Right hindlimb (tissue), 1 donor: ENCODE measurements at places on chromosomes 11 and 22.

DNA sequence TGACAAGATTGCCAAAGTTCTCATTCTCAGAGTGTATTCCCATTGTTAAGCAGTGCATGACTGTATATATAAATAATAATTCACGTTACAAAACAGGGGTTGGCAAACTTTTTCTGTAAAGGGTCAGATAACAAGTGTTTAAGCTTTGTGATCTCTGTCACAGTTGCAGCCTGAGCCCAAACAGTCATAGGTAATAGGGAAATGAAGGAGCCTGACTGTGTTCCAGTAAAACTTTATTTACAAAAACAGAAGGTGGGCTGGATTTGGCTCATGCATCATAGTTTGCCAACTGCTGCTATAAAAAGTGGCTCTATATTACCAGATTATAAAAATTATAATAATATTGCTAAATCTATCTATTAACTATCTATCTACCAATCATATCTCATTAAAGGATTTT is 3.5 kb downstream of the MMP7 start:
- DNase-seq = no peak

DNA sequence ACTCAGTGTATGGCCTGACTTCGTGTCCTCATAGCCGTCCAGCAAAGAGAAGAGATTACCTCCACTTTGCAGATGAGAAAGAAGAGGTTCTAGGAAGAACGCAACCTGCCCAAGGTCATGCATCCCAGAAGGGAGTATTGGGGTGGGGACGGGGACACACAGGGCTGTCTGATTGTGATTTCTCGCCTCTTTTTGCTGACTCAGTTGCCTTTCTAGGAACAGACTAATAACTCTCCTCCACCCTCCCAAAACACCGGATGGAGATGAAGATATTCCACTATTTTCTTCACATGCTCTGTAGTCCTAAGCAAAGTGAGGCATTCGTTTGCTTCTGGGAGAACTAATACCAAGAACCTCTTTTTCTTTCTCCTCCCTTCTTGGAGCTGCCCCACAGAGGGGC is 529.3 kb downstream of the MIAT start:
- no peak for DNase-seq

- no peak for DNase-seq
These were observed 342.6 kb upstream of the B3GAT1 start for GRCh38 chr11:134754521-134755198.

GRCh38 chr22:41401781-41402648 is 20.3 kb downstream of the TEF start:
- DNase-seq = peak; percentile 73

GRCh38 chr11:94532211-94532610 is 11.5 kb upstream of the FUT4 start:
- DNase-seq = no peak

- no peak for DNase-seq
These were observed 99.4 kb downstream of the PDE2A start for GRCh38 chr11:72574548-72575460.

- peak; percentile 43 for DNase-seq
These were observed 14.0 kb upstream of the PARVG start for GRCh38 chr22:44166498-44167276.

DNA sequence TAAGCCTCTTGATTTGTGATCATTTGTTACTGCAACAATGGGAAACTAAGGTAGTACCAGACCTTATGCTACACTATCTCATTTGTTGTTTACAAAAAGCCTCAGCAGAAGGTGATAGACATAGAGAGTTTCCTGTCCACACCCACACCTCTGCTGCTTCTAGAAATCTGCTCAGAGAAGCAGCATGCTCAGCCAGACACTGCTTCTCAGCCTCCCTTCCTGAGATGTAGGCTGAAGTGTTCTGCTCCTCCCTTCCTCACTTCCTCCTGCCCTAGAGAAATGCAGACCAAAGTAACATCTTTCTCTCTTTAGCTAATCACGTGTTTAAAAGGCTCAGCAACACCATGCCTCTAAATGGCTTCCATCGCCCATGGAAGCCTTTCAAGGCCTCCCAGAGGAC is 88.4 kb downstream of the SLC1A2 start:
- DNase-seq = no peak
